GM12878 (cell line): ENCODE measurements at places on chromosomes 2 and 18. TPM values are rescaled to one million over a fixed set of nuclear protein-coding genes. Genes with fewer than 3 reads are reported as not detected.

CHRND gene
- polyA plus RNA-seq, result not detected in 2 replicates

AQP12B gene
- not detected in 2 replicates for polyA plus RNA-seq

GPR35 gene
- polyA plus RNA-seq, result 0.22 and 0.32 TPM in 2 replicates

MOCOS gene
- polyA plus RNA-seq, result 0.25 and 0.51 TPM in 2 replicates

POTEI gene
- polyA plus RNA-seq, result 0.03 TPM in 1 of 2 replicates, not detected in the other

SLC16A14 gene
- 3.9 and 4.4 TPM in 2 replicates for polyA plus RNA-seq

LIMS3 gene
- polyA plus RNA-seq, result 0.11 and 0.36 TPM in 2 replicates

DNAJC5G gene
- polyA plus RNA-seq, result not detected in 2 replicates

VWC2L gene
- not detected in 2 replicates for polyA plus RNA-seq

COL4A4 gene
- 2.2 and 2.3 TPM in 2 replicates for polyA plus RNA-seq

CSRNP3 gene
- 0.12 TPM in 1 of 2 replicates, not detected in the other for polyA plus RNA-seq

DNA sequence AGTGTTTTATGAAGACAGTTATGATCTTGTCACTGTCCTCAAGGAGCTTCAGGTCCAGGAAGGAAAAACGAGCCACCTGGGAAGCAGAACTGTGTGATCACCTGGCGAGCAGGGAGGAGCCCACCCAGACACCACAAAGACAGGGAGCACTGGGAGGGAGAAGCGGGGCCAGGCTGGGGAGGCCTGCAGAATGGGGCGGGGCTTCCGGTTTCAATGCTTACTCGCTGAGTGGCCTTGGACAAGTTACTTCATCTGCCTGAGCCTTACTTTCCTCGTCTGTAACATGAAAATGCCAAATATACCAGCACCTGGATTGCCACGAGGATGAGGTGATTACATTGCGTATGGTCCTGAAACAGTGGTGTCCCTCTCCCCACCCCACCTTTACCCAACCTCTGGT lies 227.5 kb downstream of the ANKRD30B start:
- H3K36me3 ChIP-seq, result no peaks in the 10 kb centered on the region
- no peak overlapping the region for H3K27ac ChIP-seq
- no peaks in the 10 kb centered on the region for H3K27me3 ChIP-seq
- no peak for DNase-seq

DNA sequence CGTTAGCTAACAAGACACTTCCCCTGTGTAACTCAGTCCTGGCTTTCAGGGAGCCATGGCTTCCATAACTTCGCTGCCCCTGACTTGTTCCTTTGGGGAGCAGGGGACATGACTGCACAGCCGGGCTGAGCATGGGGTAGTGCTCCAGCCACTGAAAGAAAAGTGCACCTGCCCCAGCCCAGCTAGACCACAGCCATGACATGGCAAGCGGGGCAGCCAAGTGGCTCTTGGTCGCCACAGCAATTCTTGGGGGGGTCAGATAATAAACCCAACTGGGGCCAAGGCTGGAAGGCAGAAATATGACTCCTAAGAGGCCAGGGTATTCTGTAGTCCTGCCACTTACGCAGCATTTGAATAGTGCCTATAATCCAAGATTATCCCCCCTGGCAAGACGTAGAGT lies 289.1 kb downstream of the GBX2 start:
- no peak overlapping the region for H3K27ac ChIP-seq
- DNase-seq, result no peak
- no peaks in the 10 kb centered on the region for H3K4me1 ChIP-seq
- no peaks in the 10 kb centered on the region; the same call in 1 of the 2 replicates for H3K27me3 ChIP-seq
- no peaks in the 10 kb centered on the region for H3K36me3 ChIP-seq

DNA sequence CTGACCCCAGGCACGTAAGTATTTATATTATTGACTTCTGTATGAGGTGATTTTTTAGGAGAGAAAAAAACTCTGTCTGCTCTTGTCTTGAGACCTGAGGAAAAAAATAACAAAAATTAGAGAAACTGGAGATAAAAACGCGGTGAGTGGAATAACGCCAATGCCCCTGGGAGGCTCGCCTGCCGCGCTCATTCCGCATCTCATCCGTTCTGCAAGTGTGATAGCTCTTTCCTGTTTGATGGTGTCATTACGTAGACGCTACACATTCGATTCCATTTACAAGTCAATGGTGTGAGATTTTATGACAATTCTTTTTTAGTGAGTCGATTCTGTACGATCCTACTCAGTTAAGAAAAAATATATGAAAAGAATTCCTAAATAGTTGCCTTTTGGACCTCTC lies 194.3 kb upstream of the SMIM21 start:
- no peak overlapping the region for H3K4me3 ChIP-seq
- H3K27ac ChIP-seq, result no peak overlapping the region
- H3K36me3 ChIP-seq, result no peaks in the 10 kb centered on the region
- H3K4me1 ChIP-seq, result no peaks in the 10 kb centered on the region

DNA sequence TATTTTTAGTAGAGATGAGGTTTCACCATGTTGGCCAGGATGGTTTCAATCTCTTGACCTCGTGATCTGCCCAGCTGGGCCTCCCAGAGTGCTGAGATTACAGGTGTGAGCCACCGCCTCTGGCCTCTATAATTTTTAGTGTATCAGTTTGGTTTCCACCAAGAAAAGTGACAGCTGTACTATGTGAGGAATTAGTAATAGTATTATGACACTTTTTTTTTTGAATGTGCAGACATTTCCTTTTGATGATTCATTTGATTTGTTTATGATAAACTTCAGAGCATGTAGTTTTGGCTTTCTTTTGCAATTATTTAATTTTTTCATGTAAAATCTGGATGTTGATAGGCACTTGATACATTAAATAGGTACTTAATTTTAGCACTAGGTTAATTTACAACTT lies 61.5 kb downstream of the PTPN4 start:
- no peak for DNase-seq
- no peaks in the 10 kb centered on the region for H3K27me3 ChIP-seq
- no peaks in the 10 kb centered on the region for H3K36me3 ChIP-seq
- H3K27ac ChIP-seq, result no peak overlapping the region

DNA sequence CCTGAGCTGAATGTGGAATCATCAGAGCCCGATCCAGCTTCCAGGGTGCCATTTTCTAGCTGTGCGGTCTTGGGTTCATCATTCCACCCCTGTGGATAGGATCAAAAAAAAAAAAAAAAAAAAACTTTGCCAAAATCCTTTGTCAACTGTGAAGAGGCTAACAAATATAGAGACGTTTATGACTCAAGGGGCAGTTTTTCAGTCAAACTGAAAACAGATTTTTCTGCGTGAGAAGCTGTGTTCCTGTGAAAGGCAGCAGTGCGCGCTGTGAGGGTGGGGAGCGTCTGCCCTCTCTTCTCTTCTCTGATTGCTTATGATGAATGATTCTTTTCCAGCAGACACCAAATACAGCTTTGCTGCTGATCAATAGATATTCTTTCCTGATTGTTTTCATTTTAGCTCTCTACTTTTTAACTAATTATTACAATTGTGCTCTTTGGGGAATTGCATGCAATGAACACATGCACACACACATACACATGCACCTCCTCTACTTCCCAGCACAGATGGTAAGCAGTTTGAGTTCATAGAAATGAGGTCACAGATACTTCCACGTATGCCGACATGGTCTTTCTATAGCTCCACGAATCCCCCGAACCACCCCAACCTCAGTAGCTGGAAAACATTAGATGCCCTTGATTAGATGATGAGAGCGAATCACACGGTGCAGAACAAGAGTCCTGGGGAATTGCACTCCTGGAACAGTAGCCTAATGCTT lies 175.4 kb downstream of the NRP2 start:
- no peaks in the 10 kb centered on the region for H3K27me3 ChIP-seq
- H3K4me1 ChIP-seq, result no peaks in the 10 kb centered on the region; the same call in 1 of the 2 replicates
- no peak for DNase-seq
- H3K36me3 ChIP-seq, result no peaks in the 10 kb centered on the region
- no peak overlapping the region for H3K4me3 ChIP-seq

DNA sequence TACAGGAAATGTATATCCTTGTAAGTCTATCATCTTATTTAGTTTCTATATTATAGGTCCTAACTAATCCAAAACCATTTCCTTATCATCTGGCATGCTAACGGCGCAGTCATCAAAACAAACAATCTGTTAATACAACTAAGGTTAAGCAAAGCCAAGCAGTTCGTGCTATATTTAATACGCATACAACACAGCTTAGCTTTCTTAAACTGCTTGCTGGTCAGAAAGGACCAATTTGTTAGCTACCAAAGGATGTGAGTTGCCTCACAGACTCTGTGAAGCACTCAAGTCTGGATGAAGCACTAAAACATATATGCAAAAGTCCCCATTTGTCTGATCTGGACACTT lies 67.0 kb downstream of the ZEB2 start:
- H3K4me3 ChIP-seq, result no peak overlapping the region
- no peak overlapping the region for H3K27ac ChIP-seq
- H3K27me3 ChIP-seq, result 0 out of 2 replicates have a peak, but pooled peaks cover 4% of the 10 kb centered on the region
- DNase-seq, result no peak
- no peaks in the 10 kb centered on the region; the same call in 1 of the 2 replicates for H3K4me1 ChIP-seq

DNA sequence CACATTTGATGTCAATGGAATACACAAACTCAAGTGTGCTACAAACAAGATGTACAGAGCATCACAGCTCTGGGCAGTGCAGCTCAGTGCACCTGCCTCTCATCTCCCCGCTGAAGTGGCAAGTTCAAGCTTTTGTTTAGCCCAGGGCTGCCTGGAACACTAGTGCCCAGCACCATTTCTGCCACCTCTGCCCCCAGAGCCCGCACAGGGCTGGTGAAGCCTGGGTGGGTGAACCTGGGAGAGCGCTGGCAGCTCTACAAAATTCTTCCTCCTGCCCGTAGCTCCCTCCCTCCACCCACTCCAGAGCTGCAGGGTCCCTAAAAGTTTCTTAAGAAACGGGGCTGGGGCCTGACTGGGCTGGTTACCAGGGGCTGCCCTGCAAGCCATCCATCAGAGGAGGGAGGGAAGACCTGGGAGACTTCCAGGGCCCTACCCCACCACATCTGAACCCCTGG lies 1.5 kb downstream of the HES6 start:
- no peaks in the 10 kb centered on the region; the same call in 1 of the 2 replicates for H3K27me3 ChIP-seq
- DNase-seq, result no peak
- no peaks in the 10 kb centered on the region for H3K36me3 ChIP-seq
- H3K4me3 ChIP-seq, result no peak overlapping the region
- no peak overlapping the region for H3K27ac ChIP-seq
- 0 out of 2 replicates have a peak, but pooled peaks cover 3% of the 10 kb centered on the region for H3K4me1 ChIP-seq

- no peak for DNase-seq
- H3K27ac ChIP-seq, result no peak overlapping the region
- no peaks in the 10 kb centered on the region for H3K27me3 ChIP-seq
- H3K4me3 ChIP-seq, result no peak overlapping the region
- H3K36me3 ChIP-seq, result no peaks in the 10 kb centered on the region
- H3K4me1 ChIP-seq, result no peaks in the 10 kb centered on the region
Measured at GRCh38 chr2:29726976-29727375, 194.4 kb downstream of the ALK start.

- no peak for DNase-seq
- peak overlapping the region; percentile 36; the same call in 1 of the 2 replicates for H3K4me3 ChIP-seq
- no peaks in the 10 kb centered on the region for H3K27me3 ChIP-seq
- H3K4me1 ChIP-seq, result no peaks in the 10 kb centered on the region
Measured at GRCh38 chr2:232876978-232877441, 6.9 kb downstream of the SNORC start.

GRCh38 chr2:218819093-218819492 lies 12.5 kb downstream of the PRKAG3 start:
- DNase-seq, result no peak
- H3K4me3 ChIP-seq, result no peak overlapping the region
- no peak overlapping the region for H3K27ac ChIP-seq
- H3K36me3 ChIP-seq, result no peaks in the 10 kb centered on the region

GRCh38 chr2:123101434-123101833 lies 923.7 kb upstream of the CNTNAP5 start:
- H3K27me3 ChIP-seq, result no peaks in the 10 kb centered on the region
- no peak overlapping the region for H3K4me3 ChIP-seq
- no peak for DNase-seq
- H3K36me3 ChIP-seq, result no peaks in the 10 kb centered on the region
- H3K27ac ChIP-seq, result no peak overlapping the region

- H3K36me3 ChIP-seq, result no peaks in the 10 kb centered on the region
- no peaks in the 10 kb centered on the region for H3K4me1 ChIP-seq
- no peak overlapping the region for H3K4me3 ChIP-seq
Measured at GRCh38 chr2:99678625-99679024, 188.8 kb upstream of the REV1 start.

GRCh38 chr18:37838083-37838482 lies 272.5 kb upstream of the CELF4 start:
- no peak overlapping the region for H3K4me3 ChIP-seq
- H3K27ac ChIP-seq, result no peak overlapping the region
- no peak for DNase-seq
- no peaks in the 10 kb centered on the region for H3K4me1 ChIP-seq
- no peaks in the 10 kb centered on the region for H3K36me3 ChIP-seq

DNA sequence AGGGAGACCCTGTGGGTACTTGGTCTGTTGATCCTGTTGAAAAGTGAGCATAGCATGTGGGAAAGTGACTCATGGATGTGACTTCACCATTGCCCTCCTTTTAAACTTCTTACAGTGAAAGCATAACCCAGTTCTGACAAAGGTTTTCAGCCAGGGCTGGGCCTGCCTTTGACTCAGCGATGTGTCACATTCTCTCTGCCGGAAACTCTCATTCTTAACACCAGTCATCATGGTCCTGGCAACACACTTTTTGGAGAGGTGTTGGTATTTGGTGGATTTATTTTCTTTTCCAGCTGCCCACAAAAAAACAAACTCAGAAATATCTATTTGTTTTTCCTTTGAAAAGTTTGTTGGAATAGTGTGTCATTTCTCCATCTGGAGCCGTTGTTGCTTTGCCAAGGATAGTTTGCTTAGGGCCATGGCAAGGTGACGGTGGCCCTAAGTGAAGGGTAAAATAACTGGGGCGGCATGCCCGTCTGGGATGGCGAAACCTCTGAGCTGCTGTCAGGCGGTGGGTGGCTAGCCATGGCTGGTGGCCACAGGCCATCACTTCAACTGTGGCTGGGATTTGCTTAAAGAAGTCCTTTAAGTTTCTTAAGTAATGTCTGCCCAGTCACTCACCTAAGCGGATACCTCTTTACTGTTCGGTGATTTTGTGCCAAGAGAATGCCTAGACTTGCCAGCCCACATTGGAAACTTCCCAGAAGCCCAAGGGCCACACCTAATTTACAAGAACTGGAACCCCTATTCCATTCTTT lies 123.3 kb downstream of the LTBP1 start:
- H3K27ac ChIP-seq, result no peak overlapping the region
- no peak overlapping the region for H3K4me3 ChIP-seq
- no peaks in the 10 kb centered on the region for H3K4me1 ChIP-seq
- DNase-seq, result no peak
- no peaks in the 10 kb centered on the region for H3K36me3 ChIP-seq

DNA sequence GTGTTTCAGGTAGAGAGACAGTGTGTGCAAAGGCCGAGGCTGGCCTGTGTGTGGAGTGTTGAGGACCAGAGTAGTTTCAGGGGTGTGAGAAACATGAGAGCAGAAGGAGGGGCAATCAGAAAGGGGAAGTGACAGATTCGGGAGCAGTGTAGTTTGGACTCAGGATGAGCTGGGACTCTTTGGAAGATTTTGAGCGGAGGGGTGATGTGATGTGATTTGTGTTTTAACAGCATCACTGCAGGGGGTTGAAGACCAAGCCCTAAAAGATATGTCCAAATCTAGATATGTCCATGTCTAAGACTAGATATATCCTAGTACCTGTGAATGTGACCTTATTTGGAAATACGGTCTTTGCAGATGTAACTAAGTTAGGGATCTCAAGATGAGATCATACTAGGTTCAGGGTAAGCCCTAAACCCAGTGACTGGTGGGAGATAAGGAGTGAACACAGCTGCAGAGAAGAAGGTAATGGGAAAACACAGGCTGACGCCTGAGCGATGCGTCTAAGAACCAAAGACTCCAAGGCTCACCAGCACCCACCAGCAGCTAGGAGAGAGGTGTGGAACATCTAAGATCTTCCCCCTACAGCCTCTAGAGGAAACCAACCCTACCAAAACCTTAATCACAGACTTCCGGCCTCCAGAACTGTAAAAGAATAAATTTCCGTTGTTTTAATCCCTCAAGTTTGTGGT lies 38.5 kb upstream of the MYO3B start:
- no peak for DNase-seq
- no peaks in the 10 kb centered on the region for H3K36me3 ChIP-seq
- H3K4me1 ChIP-seq, result peaks cover 25% of the 10 kb centered on the region
- no peak overlapping the region for H3K27ac ChIP-seq
- H3K27me3 ChIP-seq, result no peaks in the 10 kb centered on the region
- no peak overlapping the region for H3K4me3 ChIP-seq
